ENCODE measurements at places on chromosomes 4 and X. TPM values are rescaled to one million over a fixed set of nuclear protein-coding genes. Genes with fewer than 3 reads are reported as not detected.

The CT83 gene
- not detected for total RNA-seq

The CXCL11 gene
- total RNA-seq, result not detected

The PRRG1 gene
- total RNA-seq, result 7.9 TPM

The TMEM131L gene
- total RNA-seq, result 9.3 TPM

The PCDH19 gene
- 0.26 TPM for total RNA-seq

The KIAA1210 gene
- not detected for total RNA-seq

The UNC5C gene
- total RNA-seq, result 3.3 TPM

The ATOH1 gene
- total RNA-seq, result not detected

The DRD5 gene
- not detected for total RNA-seq

The TSR2 gene
- 19.8 TPM for total RNA-seq

The MAGED4 gene
- total RNA-seq, result 2.0 TPM

The NSG1 gene
- total RNA-seq, result 0.26 TPM

The ZNF185 gene
- total RNA-seq, result 4.6 TPM

The ETDB gene
- not detected for total RNA-seq

The SMIM10L2A gene
- 0.12 TPM for total RNA-seq

The DCAF4L1 gene
- 0.13 TPM for total RNA-seq

The ODAM gene
- not detected for total RNA-seq

The ACE2 gene
- 0.12 TPM for total RNA-seq

The GABRB1 gene
- 5.8 TPM for total RNA-seq

The APOO gene
- 9.6 TPM for total RNA-seq

The TLR6 gene
- 1.4 TPM for total RNA-seq

The PRPS1 gene
- 23.3 TPM for total RNA-seq

The KIF4A gene
- 11.4 TPM for total RNA-seq

The ARL13A gene
- total RNA-seq, result not detected

The MEPE gene
- total RNA-seq, result not detected

The TAF7L gene
- 0.26 TPM for total RNA-seq

The SGMS2 gene
- total RNA-seq, result 93.9 TPM

The HTN3 gene
- total RNA-seq, result not detected

The BMP3 gene
- under 0.01 TPM for total RNA-seq

The UGT2B10 gene
- total RNA-seq, result not detected

The CYLC1 gene
- not detected for total RNA-seq

The PNMA6F gene
- not detected for total RNA-seq

The CHRDL1 gene
- total RNA-seq, result not detected

The NCAPG gene
- total RNA-seq, result 16.3 TPM

The DSPP gene
- not detected for total RNA-seq

The EPHA5 gene
- 0.53 TPM for total RNA-seq

The HEPH gene
- 124 TPM for total RNA-seq

The LETM1 gene
- total RNA-seq, result 94.9 TPM

The PPBP gene
- total RNA-seq, result not detected

The NAP1L5 gene
- total RNA-seq, result 11.6 TPM

The SCML2 gene
- total RNA-seq, result 1.2 TPM

The CXCR3 gene
- not detected for total RNA-seq

The SPANXA1 gene
- not detected for total RNA-seq

The MAGEA4 gene
- total RNA-seq, result not detected

The NXF2 gene
- not detected for total RNA-seq

The HHIP gene
- total RNA-seq, result 6.2 TPM

Data from aortic smooth muscle cell (primary cell).